ENCODE measurements at places on chromosomes 1 and 21. TPM values are rescaled to one million over a fixed set of nuclear protein-coding genes. Genes with fewer than 3 reads are reported as not detected.

DNA sequence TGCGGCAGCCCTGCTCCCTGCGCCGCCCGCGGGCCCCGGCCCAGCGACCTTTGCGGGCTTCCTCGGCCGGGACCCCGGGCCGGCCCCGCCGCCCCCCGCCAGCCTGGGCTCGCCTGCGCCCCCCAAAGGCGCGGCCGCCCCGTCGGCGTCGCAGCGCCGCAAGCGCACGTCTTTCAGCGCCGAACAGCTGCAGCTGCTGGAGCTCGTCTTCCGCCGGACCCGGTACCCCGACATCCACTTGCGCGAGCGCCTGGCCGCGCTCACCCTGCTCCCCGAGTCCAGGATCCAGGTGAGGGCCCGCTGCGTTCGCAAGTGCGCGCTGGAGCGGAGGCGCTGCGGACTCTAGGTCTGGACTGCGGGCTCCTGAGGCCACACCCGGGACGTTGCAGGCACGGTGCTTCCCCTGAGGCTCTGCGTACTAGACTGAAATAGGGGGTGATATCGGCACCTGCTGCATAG lies 351 bp downstream of the MIXL1 start:
- H3K36me3 ChIP-seq: peaks cover 8% of the 10 kb centered on the region
- peak; percentile 44 for DNase-seq
- peaks cover 12% of the 10 kb centered on the region for H3K4me1 ChIP-seq
- peak overlapping the region; percentile 74 for H3K4me3 ChIP-seq

DNA sequence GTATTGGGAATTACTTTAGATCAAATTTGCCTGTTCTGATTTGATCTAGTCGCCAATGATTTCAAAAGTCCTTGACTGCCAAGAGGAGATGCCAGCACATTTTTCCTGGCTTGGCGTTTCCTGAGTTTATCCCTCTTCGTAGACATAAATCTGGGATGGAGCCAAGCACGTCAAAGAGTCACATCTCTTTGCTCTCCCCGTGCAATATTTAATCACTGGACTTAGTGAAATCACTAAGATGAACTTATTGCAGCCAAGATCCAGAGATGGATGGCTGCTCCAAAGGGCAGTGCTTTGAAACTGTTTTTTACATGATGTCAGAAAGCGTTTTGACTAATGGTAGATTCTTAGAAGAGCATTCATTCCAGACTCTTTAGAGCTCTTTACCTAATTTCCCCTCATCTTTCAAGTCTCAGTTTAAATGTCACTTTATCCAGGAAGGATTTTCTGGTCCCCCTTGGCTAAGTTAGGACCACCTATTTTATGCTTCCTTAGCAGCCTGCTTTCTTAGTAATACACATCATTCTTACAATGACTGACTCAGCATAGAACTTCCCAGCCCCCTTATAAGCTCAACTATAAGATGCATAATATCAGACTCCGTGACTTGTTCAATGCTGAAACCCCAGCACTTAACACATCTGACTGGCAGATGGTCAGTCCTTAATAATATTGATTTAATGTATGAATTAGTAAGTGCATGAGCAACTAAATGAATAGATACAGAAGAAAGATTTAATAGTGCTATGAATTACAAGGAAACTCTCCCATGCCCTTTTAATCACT lies 94.4 kb upstream of the GREM2 start:
- peaks cover 2% of the 10 kb centered on the region for H3K27me3 ChIP-seq
- DNase-seq: no peak
- H3K4me3 ChIP-seq: no peak overlapping the region
- no peak overlapping the region for H3K27ac ChIP-seq
- no peaks in the 10 kb centered on the region for H3K36me3 ChIP-seq
- no peaks in the 10 kb centered on the region for H3K4me1 ChIP-seq

DNA sequence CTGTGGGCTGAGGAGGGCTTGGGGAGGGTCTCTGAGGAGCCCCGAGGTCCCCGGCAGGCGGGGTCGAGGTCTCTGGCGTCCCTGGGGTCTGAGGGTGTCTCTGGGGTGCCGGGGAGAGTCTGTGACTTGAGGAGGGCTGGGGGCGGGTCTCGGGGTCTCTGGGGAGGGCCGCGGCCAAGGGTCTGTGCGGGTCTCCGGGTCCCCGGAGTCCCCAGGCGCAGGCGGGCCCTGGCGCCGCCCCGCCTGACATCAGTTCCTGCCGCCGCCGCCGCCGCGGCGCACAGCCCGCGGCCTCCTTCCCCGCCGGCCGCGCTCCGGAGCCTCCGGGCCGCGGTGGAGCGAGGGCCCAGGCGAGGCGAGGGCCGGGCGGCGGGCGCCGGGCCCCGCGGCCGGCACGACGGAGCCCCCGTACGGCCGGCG lies at the start of gene PLEKHM2:
TSS of gene PLEKHM2 (plus strand) at position 279 of the 420 bp plus-strand sequence. CDS start 239 bp downstream, outside the sequence.
- H3K36me3 ChIP-seq: peaks cover 13% of the 10 kb centered on the region
- H3K27ac ChIP-seq: peak within 1 kb of the TSS; percentile 86
- peaks cover 44% of the 10 kb centered on the region for H3K4me1 ChIP-seq
- no peaks in the 10 kb centered on the region for H3K27me3 ChIP-seq
- H3K4me3 ChIP-seq: peak within 1 kb of the TSS; percentile 88

GRCh38 chr21:39006571-39007311 lies 176.5 kb downstream of the PSMG1 start:
- DNase-seq: no peak
- no peak overlapping the region for H3K4me3 ChIP-seq
- H3K27me3 ChIP-seq: peaks cover 3% of the 10 kb centered on the region
- H3K36me3 ChIP-seq: no peaks in the 10 kb centered on the region

DNA sequence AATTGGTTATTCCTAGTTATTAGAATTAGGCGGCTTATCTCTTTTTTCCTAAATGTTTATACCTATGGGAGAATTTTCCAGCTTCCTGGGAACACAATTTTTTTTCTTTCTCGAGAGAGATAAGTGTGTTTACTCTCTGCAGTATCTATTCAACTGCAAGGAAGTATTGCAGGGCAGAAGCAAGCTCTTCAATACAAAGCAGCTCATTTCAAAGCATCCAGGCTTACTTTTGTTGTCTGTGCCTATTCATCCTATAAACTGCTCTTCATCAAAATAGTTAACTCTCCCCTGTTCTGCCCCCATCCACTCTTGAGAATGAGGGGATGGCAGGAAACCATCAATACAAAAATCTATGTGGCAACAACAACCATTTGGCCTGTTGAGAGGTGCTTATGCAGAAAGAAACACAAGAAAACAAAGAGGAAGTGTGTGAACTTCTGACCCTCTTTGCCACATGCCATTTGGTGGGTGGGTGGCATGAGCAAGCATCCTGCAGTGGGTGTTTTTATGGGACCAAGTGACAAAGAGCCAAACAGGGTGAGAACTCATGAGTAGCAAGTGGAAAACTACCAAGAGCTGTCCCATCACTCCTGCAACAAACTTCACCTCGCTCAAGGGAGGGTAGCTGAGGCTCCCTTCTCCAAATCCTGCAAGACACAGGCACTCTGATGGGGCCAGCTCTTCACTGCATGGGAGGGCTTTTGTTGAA lies 50.6 kb upstream of the MRPS6 start:
- peak; percentile 82 for DNase-seq
- no peaks in the 10 kb centered on the region for H3K36me3 ChIP-seq
- no peaks in the 10 kb centered on the region for H3K27me3 ChIP-seq
- H3K27ac ChIP-seq: peak overlapping the region; percentile 43

DNA sequence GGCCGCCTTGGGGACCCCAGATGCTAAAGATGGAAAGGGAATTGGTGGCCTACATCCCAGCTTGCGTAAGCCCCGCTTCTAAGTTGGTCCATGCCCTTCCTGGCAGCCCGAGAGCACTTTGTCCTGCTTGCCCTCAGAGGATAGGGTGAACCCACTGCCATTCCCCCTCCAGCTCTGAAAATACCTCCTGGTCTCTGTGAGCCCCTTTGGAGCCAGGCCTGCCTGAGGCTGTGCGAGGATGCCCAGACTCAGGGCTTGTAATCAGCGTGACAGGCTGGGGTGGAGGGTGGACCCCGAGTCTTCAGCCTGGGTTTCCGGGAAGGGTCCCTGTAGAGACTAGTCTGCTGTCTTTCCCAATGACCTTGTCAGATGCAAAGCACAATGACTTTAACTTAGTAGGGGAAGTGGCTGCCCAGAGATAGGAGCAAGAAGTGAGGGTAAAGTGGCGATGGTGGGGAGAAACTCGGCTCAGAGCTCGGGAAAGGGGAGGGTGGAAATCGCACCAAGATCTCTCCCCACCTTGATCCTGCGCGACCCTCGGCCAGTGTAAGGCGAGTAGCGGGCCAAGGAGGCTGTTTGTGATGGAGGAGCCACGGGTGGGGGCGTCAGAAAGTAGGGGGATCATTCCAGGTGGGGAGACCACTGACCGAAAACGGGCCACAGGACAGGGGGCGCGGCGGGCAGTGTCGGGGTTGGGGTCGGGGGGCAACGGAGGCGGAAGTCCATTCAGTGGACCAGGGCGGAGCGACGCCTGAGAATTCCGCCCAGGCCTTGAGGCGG lies 2.7 kb upstream of the HES3 start:
- H3K27me3 ChIP-seq: peaks cover 49% of the 10 kb centered on the region
- peaks cover 9% of the 10 kb centered on the region for H3K4me1 ChIP-seq
- no peaks in the 10 kb centered on the region for H3K36me3 ChIP-seq
- H3K4me3 ChIP-seq: no peak overlapping the region
- H3K27ac ChIP-seq: no peak overlapping the region

GRCh38 chr1:205528887-205529825 lies 24.7 kb downstream of the CDK18 start:
- no peaks in the 10 kb centered on the region for H3K27me3 ChIP-seq
- peak overlapping the region; percentile 57 for H3K4me3 ChIP-seq
- DNase-seq: peak; percentile 90
- peaks cover 5% of the 10 kb centered on the region for H3K4me1 ChIP-seq
- H3K36me3 ChIP-seq: no peaks in the 10 kb centered on the region
- H3K27ac ChIP-seq: no peak overlapping the region

GRCh38 chr1:245085508-245086095 lies 69.2 kb upstream of the KIF26B start:
- peak; percentile 14 for DNase-seq
- H3K27ac ChIP-seq: no peak overlapping the region
- H3K27me3 ChIP-seq: no peaks in the 10 kb centered on the region
- no peak overlapping the region for H3K4me3 ChIP-seq
- no peaks in the 10 kb centered on the region for H3K36me3 ChIP-seq

Gene CFAP57
- 0.18 TPM for total RNA-seq

Gene GCSAML
- 0.16 TPM for total RNA-seq

Gene DYNLT5
- not detected for total RNA-seq

Gene RBM11
- 2.7 TPM for total RNA-seq

All from activated CD8-positive, alpha-beta T cell treated with anti-CD3 and anti-CD28 coated beads for 36 hours (primary cell).